Endothelial cell of umbilical vein (primary cell): ENCODE measurements at places on chromosomes 13 and 19. TPM values are rescaled to one million over a fixed set of nuclear protein-coding genes. Genes with fewer than 3 reads are reported as not detected.

- DNase-seq: no peak
Measured at GRCh38 chr13:109715902-109716301, 70.5 kb downstream of the IRS2 start.

GRCh38 chr13:35512271-35512920, 35.9 kb upstream of the MAB21L1 start:
- DNase-seq: peak; percentile 62

DNA sequence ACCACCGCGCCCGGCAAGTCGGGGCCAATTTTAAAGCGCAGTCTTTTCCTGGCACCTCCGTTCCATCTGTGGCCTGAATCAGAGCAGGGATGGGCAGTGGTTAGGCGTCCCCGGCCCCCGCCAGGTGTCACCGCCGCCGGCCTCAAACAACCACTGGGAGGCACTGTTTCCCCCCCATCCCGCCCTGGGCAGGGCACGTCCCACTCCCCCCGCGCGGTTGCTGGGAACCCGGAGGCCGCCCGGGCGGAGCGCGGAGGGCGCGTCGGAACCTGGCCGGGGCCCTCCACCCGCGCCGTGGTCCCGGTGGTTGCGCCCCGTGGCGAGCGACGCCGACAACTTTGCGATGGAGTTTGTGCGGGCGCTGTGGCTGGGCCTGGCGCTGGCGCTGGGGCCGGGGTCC, at the start of gene GRIN3B:
Gene GRIN3B (plus strand): TSS at position 325 of the 400 bp plus-strand sequence. CDS start 19 bp downstream, at position 344.
- DNase-seq: peak; percentile 34

Gene KANK3
- total RNA-seq: 26.3 and 30.0 TPM in 2 replicates

GRCh38 chr19:10112895-10113591, 1.6 kb downstream of the P2RY11 start:
- no peak for DNase-seq

Gene TEX30
- 14.5 and 19.8 TPM in 2 replicates for total RNA-seq

Gene FAM124A
- 7.4 and 9.9 TPM in 2 replicates for total RNA-seq
